ENCODE measurements at places on chromosomes 6 and 20.

GRCh38 chr6:116648156-116648555 lies 20.4 kb downstream of the ZUP1 start:
- DNase-seq: no peak

DNA sequence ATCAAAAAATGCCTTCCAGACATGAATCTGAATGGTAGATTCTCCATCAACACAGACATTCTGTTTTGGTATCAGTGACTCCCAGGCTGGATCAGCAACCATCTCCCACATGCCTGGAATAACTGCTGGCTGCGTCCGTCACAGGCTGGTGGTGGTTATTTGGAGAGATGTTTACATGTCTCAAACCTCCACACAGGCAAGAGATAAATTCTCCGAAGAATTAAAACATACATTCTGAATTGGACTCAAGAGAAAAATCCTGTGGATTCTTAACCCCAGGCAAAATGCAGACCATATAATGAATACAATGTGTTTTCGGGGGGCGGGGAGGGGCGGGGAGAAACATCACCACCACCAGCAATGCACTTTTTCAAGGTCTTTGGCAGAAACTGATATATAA lies 108.2 kb downstream of the THBS2 start:
- no peak for DNase-seq

DNA sequence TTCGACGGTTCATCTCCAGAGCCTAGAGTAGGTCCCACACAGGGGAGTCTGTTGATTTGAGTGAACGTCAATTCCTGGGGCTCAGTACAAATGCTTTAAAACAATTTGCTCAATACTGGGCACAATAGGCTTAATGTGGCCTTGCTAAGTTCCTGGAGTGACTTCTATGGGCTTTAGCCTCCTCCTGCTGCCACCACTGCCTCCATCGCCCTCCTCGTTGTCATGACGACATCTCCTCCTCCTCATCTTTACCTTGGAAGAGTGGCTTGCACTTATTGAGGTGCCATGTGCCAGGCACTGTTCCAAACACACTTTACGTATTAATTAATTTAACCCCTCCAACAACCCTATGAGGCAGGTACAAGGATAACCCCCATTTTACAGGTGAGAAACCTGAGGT lies 11.8 kb upstream of the ZMYND8 start:
- DNase-seq: no peak

DNA sequence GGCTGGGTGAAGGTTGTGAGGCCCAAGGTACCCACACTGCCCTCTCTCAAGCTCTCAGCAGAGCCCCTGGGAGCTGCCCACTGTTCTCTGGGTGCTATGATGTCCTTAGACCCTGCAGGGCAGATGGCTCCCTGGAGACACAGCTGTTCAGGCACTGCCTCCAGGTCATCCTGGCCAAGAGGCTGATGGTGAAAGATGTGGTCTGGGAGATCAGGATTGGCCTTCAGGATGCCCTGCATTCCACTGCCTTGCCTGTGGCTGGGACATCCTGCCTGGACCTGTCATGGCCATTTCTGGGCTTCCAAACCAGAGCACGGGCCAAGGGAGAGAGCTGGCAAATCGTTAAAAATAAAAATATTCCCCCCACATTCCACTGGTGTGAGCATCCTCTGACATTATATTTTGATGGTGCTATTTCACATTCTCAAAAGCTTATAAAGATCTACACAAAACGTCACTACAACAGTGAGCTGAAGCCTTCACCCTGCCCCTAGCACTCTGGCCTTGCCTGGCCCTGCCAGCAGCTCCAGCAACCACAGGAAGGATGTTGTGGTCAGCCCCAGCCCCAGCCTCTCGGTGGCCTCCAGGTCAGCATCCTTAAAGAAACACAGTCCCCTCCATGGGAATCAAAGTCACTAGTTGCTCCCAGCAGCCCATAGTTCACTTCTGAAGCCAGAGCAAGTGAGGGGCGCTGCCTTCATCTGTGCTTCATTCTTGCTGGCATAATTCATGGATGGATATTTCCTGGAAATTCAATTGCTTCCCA lies 13.5 kb upstream of the KCNK16 start:
- no peak for DNase-seq

- no peak for DNase-seq
These were observed 350.9 kb upstream of the HSF2 start for GRCh38 chr6:122048570-122048969.

DNA sequence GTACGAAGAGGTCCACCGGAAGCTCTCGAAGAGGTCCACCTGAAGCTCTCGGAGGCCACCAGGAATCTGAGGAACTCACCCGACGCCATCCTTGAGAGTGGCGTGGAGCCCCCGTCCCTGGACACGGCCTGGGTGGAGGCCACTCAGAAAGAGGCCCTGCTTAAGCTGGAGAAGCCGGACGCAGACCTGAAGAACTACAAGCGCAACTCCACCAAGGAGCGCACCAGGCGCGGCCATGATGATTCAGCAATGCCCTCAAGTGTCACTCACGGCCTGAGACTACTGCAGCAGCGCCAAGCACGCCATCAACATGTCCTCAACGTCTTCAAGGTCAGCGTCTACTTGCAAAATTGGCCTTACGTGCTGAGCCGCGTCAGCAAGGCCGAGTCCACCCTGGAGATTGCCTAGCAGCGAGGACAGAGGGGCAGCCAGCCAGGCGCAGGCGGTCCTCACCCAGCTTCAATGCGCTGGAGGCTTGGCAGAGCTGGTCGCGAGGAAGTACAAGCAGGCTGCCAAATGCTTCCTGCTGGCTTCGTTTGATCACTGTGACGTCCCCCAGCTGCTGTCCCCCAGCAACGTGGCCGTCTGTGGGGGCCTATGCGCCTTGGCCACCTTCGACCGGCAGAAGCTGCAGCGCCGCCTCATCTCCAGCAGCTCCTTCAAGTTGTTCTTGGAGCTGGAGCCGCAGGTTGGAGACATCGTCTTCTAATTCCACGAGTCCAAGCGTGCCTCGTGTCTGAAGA lies 7.7 kb upstream of the GJA10 start:
- no peak for DNase-seq

DNA sequence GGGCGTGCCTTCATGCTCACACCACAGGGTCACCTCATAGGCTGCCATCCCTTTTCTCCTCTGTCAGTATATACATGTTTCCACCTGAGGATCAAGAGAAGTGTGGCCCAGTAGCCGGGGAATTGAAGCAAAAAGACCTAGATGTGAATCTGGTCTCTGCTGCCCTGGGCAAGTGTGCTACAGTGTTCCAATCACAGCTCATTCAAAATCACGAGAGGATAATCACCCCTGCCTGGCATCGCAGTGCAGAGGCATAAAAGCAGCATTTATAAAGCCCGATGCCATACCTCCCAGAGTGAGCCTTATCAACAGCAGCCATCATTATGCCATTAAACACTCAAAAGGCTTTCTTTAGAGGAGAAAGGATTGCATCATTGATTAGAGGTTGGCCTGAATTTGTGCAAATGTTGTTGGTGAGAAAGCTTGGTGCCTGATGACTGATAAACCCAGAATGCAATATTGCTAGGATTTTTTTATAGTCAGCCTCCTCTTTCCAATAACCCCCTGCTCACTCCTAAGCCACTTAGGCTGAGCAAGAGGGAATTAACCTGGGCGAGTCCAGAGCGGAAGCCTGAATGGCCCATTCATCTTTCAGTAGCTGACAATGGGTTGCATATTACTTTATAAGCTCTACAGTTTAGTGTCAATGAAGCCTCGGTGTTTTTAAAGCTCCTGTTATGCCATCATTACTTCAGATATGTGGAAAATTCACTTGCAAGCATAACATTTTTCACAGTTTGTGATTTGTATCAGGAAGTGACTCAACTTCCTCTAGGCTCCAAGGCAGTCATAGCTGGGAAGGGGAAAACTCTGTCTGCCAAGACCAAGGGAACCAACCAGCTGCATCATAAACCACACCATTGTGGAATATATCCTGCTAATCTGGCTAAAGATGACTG lies 92.5 kb upstream of the NXT1 start:
- DNase-seq: no peak

DNA sequence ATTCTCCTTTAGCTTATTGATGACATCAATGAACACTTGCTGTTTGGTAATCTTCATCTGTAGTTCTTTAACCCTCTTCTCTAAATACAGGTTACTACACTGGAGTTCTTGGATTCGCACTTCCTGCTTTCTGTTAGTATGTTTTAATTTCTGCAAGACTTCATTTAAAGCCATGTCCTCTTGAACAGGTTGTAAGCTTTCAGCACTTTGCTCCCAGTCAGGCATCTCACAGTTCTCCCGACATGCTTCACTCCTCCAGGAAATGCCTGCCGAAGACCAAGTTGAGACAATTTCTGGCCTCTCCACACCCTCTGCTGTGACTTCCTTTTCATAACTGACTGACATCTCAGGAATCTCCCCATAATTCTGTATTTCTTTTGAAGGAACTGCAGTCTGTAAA lies 15.8 kb downstream of the CAGE1 start:
- no peak for DNase-seq

GRCh38 chr6:148743476-148743875 lies 3.4 kb upstream of the UST start:
- no peak for DNase-seq

DNA sequence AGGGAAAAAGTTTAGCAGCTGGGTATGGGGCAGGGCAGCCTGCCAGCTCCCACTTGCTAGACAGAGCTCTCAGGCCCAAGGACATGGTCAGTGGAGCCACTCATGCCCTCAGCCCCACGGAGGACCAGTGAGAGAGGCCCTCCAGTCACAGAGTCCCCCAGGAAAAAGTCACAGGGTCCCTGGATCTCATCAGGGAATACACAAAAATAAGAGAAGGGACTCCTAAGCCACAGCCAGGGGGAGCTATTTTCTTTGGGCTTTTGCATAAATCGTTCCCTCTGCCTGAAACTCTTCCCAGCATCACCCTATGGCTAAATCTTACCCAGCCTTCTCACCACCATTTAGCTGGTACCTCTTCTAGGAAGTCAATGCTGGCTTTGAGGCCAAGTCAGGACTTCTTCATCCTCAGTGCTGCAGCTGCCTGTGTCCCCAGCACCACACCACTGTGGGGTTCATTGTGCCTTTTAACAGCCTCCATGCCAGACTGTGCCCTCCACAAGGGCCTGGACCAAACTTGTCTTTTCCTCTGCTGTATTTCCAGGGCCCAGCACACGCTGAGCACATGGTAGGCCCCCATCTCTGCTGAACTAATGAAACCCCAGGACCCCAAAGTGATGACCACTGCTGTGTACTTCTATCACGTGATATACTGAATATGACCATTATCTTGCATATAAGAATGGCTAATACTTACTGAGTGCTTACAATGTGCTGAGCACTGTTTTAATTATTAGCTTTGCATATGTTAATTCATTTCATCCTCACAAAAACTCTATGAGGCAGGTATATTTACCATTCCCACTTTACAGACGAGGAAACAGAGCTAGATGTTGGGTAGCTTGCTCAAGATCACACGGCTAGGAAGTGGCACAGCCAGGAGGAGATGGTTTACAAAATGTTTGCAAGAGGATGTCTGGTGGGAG lies 2.0 kb downstream of the ZNF335 start:
- peak; percentile 81 for DNase-seq

DNA sequence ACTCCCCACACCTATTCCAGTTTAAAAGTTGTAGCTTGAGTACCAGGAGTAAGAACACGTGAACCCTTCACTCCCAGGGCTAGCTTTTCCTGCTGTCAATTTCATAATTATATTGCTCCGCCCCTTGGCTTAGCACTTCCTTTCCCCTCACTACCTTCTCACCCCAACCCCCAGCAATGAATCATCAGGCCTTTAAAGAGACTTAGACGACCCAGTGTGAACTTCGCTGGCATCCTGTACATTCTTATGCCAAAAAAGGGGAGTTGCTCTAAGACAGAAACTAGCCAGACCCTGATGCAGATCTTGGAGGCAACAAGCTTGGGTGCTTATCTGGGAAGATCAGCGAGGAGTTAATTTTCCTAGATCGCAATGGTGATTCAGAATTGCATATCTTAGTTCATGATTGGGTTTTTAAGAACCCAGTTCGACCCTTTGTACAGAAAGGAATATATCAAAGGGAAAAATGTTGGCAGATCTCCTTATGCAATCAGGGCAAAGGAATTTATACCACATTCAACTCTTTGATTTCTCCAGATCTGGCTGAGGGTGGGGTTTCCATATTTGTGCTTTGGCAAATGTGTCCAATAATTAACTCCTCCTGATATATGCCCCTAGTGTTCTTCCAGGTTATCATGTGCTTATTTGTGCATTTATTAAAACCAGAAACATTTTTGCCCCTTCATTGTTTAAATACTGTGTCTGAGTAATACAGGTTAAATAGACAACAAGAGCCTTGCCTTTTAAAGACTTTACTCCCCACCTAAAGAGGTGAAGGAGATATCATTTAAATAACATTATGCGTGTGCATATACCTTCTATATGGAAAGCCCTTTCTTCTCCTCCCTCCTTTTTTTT lies 8.1 kb upstream of the ATXN1 start:
- no peak for DNase-seq

- DNase-seq: no peak
These were observed 1120.1 kb upstream of the CITED2 start for GRCh38 chr6:140494321-140495108.

GRCh38 chr20:49685809-49686208 lies 27.9 kb downstream of the B4GALT5 start:
- DNase-seq: no peak

DNA sequence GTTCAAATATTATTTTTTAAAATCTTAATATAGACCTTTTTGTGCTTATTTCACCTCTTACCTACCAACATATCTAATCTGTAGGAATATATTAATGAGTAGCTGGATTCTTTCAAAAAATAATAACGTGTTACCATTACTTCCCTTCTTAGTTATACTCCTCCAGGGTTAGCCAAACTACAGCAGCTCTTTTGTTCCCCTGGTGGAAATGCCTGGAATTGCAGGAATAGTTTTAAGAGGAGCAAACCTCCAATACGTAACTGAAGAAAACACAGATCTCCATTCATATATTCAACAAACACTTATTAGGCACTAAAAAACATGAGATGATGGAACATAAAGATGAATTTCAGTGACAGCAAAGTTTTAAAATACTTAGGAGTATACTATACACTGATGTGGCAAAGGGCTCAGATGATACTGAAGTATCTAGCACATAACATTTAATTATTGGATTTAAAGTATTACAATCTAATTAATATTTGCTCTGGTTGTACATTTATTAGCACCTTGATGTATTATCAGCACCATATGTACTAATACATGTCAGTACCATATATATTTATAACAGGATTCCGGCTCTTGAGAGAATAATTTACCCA lies 78.3 kb downstream of the TBX18 start:
- DNase-seq: no peak

DNA sequence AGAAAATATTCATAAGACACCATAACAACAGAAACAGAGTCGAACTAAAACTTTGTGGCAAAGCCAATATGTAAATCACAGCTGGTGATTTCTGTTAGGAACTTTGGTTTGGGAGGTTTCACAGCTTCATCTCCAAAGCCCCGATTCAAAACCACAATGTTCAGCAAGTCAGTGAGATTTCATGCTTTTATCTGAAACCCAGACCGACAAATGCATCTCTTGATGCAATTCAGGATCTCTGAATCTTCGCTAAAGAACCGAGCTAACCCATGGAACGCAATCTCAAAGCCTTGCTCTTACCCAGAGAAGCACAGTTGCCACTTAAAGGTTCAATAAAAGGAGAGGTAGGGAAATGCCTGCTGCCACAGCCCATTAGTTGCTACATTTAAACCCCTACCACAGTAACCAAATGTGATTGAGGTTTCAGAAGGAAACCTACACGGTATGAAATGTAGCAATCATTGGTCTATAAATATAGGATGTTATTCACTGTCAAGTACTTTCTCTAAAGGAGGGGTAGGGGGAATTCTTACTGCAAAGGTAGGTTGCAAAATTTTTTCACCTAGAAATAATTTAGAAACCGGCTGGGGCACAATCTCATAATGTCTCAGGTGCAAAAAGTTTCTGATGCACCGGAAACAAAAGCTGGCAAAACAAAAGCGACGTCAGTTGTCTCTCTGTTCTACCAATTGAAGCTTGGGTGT lies 381.0 kb upstream of the ARID1B start:
- DNase-seq: no peak

GRCh38 chr20:63007360-63007645 lies 539 bp upstream of the BHLHE23 start:
- no peak for DNase-seq
